K562 (cell line): ENCODE measurements at places on chromosomes 7 and 10. TPM values are rescaled to one million over a fixed set of nuclear protein-coding genes. Genes with fewer than 3 reads are reported as not detected.
A peak's percentile ranks its signal among the peaks of the same experiment; 100 is the strongest.

DNA sequence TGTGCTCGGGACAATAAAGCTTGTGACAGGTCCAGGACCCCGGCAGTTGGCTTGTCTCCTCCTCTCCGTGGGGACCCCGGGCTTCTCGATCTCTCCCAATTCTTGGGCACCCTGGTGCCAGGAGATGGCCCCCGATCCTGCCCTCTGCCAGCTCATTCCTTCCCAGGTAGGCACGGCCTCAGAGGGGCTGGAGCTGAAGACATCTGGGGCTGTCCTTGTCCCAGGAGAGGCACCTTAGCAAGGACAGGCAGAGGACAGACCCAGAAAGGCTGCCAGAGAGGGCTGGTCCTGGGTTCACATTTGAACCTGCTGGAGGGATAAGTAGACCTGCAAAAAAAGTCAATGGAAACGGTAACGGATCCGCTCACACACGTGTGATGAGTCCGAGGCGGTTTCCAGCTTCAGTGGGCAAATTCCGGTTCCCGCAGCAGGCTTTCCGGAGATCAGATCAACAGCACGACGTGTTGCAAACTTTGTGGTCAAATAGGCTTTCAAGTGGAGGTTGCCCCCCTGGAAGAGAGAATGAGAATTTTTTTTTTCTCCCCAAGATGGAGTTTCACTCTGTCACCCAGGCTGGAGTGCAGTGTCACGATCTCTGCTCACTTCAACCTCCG is 47.7 kb upstream of the GTF2IRD1 start:
- DNase-seq, result peak; percentile 13

GRCh38 chr10:106011250-106011649 is 1153.3 kb downstream of the SORCS1 start:
- DNase-seq, result no peak

DNA sequence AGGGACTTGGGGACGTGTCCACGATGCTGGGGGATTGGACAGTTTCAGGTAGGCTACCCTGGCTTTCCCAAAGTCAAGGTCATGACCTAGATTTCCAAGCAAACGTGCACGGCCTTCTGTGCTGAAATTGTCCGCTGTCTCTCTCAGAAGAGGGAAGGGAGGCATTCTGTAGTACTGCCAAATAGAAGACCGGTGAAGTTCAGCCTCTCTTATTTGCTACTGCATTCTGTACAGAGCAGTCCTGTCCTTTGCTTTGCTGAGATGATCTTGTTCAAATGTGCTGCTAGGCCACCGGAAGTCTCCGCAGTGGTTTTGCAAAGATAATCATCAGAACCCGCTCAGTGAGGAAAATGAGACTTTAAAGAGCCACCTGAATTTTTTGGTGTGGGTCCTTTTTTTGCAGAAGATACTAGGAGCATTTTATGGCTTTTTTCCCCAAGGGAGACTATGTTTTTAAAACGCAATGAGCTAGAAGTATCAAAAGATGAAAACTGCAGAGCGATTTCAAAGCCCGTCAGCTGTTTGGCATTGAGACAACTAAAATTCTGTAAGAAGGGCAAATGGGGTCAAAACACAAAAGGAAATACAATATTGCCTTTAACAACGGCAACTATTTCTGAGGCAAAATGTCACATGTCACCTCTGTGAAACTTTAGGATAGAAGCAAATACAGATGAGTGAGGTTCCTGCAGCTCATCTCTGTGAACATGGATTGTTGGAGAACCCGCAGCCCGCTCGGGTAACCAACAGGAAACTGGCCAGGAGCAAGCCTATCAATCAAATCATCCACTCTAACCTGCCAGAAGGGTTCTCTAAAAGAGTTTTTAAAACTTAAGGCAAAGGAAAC is 1.3 kb upstream of the NMT2 start:
- DNase-seq, result peak; percentile 23

OIT3 gene
- total RNA-seq, result not detected in 2 replicates
